Jurkat, Clone E6-1 (cell line): ENCODE measurements at places on chromosomes 1 and 21.

GRCh38 chr21:46256501-46256994, 28.0 kb upstream of the LSS start:
- no peak for DNase-seq

GRCh38 chr1:104468282-104468681, 718.6 kb downstream of the AMY1C start:
- no peak for DNase-seq

GRCh38 chr1:219582296-219582695, 30.6 kb downstream of the ZC3H11B start:
- DNase-seq: peak; percentile 11

DNA sequence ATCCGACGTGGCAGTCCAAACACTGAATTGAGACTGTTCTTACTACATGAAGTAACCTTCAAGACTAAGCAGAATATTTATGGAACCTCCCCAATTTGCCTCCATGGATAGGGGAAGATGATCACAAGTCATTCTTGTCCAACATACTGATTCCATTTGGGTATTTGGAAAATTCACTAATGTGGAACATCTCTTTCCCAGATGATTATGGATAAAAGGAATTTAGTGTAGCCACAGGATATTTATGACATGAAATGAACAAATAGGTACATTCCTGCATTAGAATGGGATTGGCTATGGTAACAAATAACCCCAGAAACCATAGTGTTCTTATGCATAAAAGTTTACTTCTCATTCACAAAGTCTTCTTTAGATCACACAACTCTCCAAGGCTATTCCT, 40.2 kb upstream of the SGIP1 start:
- no peak for DNase-seq

GRCh38 chr1:198030682-198031081, 113.5 kb downstream of the LHX9 start:
- DNase-seq: no peak
